H4 (cell line): ENCODE measurements at places on chromosomes 7 and 10. TPM values are rescaled to one million over a fixed set of nuclear protein-coding genes. Genes with fewer than 3 reads are reported as not detected.

Gene MBL2
- total RNA-seq = not detected in 2 replicates

DNA sequence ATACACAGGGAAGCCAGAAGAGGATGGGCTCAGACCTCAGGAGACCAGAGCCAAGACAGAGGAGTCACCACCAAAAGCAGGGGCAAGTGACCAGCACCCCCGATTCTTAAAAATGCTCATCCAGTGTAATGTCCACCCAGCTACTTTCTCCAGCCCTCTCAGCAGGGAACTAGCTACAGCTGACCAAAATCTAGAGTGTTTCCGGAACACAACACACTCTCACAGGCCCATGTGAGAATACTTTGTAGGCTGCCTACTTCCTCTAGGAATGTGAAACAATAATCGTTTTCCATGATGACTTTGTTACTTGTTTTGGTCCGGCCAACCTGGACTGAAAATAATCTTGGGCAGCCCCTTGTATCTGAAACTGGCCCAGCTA lies 14.5 kb downstream of the PSAP start:
- no peak for DNase-seq

Gene AOC1
- 0.31 TPM in 1 of 2 replicates, not detected in the other for total RNA-seq

- DNase-seq = no peak
Measured at GRCh38 chr10:54441275-54441674, 359.8 kb downstream of the PCDH15 start.

Gene TCAF1
- 37.6 and 58.3 TPM in 2 replicates for total RNA-seq

Gene STEAP1
- total RNA-seq = 14.6 and 31.3 TPM in 2 replicates

Gene DNAH11
- total RNA-seq = 53.6 and 60.4 TPM in 2 replicates

GRCh38 chr10:9860045-9860444 lies 1157.6 kb upstream of the CELF2 start:
- no peak for DNase-seq

Gene IL6
- total RNA-seq = 5.1 and 6.7 TPM in 2 replicates

Gene TUBAL3
- total RNA-seq = 0.25 TPM in 1 of 2 replicates, not detected in the other
